SIG-M5 (cell line): ENCODE measurements at places on chromosomes 11 and 22.

DNA sequence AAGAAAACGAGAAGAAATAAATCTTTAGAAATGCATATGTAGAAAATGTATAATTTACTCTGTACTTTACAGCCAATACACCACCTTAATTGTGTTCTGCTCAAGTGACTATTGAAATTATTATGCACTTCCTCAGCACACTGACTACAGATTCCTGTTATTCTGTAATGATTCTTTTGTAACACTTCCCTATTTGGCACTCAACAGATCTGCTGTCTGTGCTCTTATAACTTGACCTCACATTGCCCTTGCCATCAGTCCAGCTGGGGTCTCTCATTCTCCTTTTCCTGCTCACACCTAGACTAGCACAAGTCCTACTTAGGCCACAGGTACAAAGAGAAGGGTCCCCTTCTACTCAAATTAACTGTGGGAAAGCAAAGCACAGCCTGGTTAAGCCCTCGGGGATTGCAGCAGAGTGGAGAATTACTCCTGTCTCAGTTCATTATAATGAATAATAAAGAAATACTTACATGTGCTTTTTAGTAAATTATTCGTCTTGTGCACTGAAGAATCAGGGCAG is 860.4 kb downstream of the OPCML start:
- no peak for DNase-seq

- no peak for DNase-seq
Measured at GRCh38 chr22:31497148-31497938, 1.0 kb downstream of the SFI1 start.

- DNase-seq, result no peak
Measured at GRCh38 chr22:19809741-19810140, 44.9 kb downstream of the GNB1L start.

DNA sequence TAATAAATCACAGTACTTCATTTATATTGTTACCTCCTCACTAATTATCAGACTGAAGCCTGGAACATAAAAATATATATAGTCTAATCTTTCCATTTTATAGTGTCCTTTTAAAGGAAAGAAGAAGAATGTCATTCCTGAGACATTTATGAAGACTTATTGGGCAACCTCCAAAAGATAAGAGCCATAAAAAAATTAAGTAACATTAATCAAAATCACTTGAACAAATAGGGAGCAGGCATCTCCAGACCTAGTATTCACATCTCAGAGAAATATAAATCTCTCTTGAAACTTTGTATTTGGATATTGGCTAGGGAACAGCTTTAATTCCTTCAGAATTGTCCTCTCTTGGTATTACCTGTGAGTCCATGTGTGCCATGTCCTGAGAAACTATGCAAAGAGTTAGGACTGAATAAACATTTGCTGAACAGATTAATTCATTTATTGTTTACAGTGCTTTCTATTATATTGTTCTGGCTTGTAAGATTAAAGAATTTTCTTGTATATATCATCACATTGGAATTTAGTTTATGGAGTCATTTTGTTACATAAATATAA is 530.5 kb upstream of the LRRC4C start:
- DNase-seq, result no peak

DNA sequence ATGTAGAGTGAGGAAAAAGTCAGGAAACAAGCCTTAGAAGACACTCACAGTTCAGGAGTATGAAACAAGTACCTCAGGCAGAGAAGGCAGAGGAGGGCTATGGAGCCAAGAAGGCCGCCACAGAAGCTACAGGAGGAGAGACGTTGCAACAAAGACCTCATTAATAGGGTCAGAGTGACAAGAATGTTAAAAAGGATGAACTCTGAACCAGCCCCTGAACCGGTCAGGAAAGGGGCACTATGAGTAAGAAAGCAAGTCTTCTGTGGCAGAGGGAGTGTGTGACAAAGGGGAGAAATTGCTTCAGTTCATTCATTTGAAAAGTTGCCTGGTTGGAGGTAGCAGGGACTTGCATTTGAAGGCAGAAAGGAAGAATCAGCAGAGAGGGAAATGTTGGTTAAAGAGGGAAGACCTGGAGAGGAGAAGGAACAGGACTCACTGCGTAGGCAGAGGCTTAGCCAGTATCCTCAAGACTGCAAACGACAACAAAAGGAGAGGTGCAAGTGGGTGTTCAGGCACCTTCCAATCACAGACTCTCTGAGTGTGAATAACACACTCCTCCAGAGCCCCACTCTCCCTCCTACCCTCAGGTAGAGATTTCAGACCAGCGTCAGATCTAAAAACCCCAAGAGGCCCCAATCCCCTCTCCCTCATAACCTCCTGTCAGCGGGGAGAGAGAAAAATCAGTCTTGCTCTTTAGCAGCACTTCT is 15.4 kb downstream of the TAGLN start:
- DNase-seq, result no peak

DNA sequence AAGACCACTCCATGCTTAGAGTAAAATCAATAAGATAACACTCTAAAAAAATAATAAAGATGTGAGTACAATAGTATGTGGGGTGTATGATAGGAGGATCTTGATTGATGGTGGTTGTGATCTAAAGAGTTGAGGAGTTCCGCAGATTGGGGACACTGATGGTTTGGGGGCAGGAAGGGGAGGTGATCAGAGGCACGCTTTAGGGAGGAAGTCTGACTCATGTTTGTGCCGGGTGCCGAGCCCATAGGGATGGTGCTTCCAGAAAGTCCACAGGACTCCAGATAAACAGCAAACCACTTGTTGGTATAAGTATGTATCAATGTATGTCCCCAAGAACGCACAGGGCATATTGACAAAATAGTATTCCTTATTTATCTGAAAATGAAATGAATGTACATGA is 27.5 kb downstream of the LINC01488 start:
- DNase-seq, result no peak

DNA sequence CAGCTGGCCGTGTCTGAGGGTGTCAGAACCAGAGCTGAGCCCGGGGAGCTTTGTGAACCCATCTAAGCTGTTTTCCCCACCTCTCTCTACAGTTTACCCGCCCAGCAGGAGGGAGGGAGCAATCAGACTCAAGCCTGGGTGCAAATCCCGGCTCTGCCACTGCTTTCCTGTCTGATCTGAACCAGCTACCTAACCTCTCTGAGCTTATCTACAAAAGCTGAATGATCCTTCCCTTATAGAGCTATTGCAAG is 252 bp downstream of the APOL2 start:
- DNase-seq, result no peak

DNA sequence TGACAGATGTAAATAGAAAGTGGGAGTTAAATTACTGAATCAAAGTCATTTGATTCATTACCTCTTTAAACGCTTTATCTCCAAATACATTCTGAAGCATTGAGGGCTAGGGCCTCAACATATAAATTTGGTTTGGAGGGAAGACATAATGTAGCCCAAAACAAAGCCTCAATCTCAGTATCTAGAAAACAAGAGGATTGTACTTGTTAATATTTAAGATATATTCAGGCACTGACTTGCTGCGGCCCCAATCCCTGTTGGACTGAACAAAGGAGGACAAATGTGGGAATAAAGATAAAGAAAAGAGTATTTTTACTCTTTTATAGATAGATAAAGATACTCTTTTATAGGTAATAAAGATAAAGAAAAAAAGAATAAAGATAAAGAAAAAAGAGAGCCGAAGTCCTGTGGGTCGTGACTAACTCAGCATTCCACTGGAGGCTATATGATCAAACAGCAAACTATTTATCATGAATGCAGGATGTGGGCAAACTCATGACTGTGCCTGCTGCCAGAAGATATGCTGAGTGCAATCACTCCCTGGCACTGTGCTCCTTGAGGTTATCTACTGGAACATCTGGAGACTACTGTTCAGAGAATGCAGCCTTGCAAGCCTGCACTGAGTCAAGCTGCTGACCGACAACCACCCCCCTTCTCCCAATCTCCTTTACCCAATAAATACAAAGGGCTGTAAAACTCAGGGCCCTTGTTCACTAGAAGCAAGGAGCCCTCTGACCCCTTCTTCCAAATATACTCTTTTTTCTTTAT is 6.9 kb downstream of the OR10V1 start:
- no peak for DNase-seq

- no peak for DNase-seq
Measured at GRCh38 chr11:1906611-1907423, 12.7 kb upstream of the TNNT3 start.

DNA sequence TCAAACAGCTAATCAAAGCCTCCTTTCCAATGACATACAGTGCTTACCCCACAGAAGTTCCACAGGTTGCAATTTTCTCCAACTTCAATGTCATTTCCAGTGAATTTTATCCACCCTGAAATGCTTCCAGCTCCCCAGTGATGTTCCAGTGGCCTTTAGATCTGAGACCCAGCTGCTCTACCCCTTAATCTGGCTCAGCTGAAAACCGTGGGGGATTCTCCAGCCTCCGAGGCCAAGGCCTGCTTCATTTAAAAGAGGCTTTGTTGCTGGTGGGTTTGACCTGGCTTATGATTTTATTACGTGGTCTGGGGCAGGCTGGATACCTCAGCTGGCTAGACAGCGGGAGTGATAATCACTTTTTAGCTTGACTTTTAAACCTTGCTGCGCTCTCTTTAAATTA is 10.9 kb downstream of the HEPHL1 start:
- DNase-seq, result no peak

DNA sequence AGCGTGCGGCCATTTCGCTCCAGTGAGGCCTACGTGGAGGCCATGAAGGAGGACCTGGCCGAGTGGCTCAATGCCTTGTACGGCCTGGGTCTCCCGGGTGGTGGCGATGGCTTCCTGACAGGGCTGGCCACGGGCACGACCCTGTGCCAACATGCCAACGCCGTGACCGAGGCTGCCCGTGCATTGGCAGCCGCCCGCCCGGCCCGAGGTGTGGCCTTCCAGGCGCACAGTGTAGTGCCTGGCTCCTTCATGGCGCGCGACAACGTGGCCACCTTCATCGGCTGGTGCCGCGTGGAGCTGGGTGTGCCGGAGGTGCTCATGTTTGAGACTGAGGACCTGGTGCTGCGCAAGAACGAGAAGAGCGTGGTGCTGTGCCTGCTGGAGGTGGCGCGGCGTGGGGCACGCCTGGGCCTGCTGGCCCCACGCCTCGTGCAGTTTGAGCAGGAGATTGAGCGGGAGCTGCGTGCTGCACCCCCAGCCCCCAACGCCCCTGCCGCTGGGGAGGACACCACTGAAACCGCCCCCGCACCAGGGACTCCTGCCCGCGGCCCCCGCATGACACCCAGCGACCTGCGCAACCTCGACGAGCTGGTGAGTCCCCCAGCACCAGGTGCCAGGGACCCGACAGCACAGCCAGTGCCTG is 1.8 kb downstream of the GAS2L1 start:
- DNase-seq, result no peak

DNA sequence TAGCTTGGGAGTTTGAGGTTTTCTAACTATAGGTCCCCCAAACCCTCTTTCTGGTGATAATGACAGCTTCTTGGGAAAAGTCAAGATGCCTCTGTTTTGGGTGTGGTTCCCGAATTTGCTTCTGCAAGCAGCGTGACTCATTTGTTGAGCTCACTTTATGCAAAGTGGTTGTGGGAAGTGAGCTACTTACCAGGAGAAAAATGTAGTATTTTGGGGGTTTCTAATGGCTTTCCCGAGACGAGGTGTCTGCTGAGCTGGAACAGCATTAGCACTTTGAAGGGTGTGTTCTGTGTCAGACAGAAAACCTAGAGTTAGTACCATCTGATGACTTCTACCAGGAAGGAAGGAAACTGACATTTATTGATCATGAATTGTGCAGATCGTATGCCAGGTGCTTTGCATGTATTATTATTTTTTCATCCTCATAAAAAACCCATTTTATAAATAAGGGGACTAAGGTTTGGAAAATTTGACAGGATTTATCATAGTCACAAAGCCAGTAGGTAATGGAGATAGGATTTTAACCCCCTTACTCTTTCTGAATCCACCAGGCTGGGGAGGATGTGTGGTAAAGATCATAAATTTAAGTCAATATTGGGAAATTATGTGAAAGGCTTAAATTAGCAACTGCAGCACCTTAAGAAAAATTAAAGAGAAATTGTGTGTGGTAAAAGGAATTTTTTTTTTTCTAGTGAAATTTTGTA is 108.8 kb upstream of the CD44 start:
- DNase-seq, result no peak

- DNase-seq, result no peak
Measured at GRCh38 chr22:33130473-33130872, 72.3 kb upstream of the SYN3 start.

GRCh38 chr11:75325713-75326438 is 25.6 kb downstream of the ARRB1 start:
- no peak for DNase-seq

GRCh38 chr22:36510966-36511881 is 4.4 kb upstream of the FOXRED2 start:
- no peak for DNase-seq

- no peak for DNase-seq
Measured at GRCh38 chr22:46036558-46037408, 59.8 kb upstream of the WNT7B start.

- no peak for DNase-seq
Measured at GRCh38 chr22:45181766-45182165, 18.0 kb downstream of the NUP50 start.

GRCh38 chr22:38730411-38730871 is 24.7 kb downstream of the GTPBP1 start:
- DNase-seq, result no peak

GRCh38 chr11:64255135-64256128 is 4.1 kb downstream of the PLCB3 start:
- DNase-seq, result no peak

GRCh38 chr11:76162336-76163288 is 43.7 kb downstream of the WNT11 start:
- DNase-seq, result no peak

DNA sequence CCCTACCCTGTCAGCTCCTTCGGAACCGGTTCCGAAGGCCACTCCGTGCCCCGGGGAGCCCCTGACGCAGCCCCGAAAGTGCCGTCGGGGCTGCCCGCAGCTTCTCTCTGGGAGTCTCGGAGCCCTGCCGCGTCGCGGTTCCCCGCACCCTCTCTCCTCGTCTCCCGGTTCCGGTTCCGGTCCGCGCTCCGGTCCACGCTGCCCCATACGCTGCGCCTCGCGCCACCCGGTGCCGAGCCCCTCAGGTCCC is 618 bp downstream of the MTA2 start:
- no peak for DNase-seq

GRCh38 chr11:96967616-96968015 is 577.8 kb downstream of the JRKL start:
- no peak for DNase-seq

GRCh38 chr11:130904380-130904779 is 11.9 kb downstream of the SNX19 start:
- no peak for DNase-seq

GRCh38 chr11:78465169-78465942 is 47.7 kb upstream of the GAB2 start:
- DNase-seq, result no peak

DNA sequence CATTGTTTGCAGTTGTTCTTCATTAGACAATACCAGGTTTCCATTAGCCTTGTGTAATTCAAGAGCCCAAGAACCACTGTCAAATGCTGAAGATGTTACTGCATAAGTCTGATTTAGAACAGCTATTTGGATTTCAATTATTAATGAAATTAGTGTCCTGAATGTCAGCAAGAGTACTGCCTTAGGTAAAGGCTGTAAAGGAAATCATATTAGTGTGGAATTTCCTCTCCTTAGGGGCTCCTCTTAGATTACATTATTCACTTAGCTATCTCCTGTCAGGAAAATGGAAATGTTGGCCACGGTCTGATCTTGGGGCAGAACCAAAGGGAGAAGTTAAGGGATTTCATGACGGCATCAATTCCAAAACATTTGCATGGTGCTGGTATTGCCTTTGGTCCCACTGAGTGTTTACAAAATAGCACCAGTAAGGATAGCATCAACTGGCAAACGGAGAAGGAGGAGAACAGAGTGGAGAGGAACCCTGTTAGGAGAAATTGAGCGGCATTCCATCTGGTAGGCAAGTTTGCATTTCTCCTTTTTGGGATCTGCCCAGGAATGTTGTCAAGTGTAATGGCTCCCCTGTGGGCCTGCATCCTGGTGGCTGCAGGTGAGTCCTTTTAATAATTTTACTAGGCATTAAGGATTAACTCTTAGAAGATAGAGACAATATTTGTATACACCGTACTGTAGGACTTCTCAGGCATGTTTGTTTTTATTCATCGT is at the start of gene HTR3B:
Gene HTR3B, plus strand, starts transcription at position 418 of the 723 bp plus-strand sequence. Its CDS starts 138 bp downstream, at position 556.
- no peak for DNase-seq
